Right renal cortex interstitium (tissue), 3 donors: ENCODE measurements at places on chromosomes 16 and 17. TPM values are rescaled to one million over a fixed set of nuclear protein-coding genes. Genes with fewer than 3 reads are reported as not detected.

DNA sequence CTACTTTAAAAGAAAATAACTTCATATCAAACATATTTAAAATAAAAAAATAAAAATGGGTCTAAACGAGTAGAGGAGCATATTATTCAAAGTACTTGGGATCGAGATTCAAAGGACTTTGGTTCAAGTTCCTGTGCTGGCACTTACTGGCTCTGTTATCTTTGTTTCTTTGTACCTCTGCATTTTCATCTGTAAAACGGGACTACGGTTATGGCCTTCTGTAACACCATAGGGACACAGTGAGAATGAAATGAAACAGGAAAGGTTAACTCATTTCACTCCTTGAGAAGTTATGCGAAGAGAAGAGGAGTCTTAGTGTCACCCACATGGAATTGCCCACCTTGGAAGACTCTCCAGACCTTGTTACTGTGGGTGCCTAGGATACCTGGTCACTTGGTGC, 379.1 kb upstream of the CCL2 start:
- no peak for DNase-seq

DNA sequence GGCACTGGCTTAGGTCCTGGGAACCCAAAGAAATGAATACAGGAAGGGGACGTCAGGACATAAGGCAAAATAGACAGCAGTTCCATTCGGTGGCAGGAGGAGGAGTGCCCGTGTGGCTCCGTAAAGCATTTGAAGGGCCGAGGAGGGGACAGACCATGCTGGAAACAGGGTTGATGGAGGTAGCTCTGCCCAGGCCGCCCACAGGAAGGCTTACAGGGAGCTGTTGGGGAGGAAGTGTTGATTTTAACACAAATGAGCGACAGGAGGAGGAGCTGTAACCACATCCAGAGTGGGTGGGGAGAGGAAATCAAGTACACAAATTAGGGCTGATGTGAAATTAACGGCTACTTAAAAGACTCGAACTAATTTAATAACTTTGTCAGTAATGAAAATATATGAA, 54.6 kb downstream of the RBFOX3 start:
- no peak for DNase-seq

The PRSS21 gene
- polyA plus RNA-seq, result 0.43 TPM

The PPP1R27 gene
- polyA plus RNA-seq, result not detected
